ENCODE measurements at places on chromosomes 1 and 21.

DNA sequence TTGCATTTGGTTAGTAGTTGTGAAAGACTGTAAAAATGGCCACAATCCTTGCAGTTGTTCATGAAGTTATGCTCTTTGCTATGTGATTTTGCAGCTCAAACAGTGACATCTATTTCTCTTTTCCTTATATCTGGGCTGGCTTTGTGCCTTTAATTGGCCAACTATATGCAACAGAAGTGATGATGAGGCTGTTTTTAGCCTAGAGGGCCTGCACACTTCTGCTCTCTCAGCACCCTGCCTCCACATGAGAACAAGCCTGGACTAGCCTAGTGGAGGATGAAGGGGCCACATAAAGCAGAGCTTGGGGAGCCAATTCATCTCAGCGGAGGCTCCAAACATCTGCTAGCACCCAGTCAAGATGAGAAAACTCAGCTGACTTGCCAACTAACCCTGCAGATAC, 339.8 kb downstream of the OMA1 start:
- no peak for DNase-seq

GRCh38 chr1:212478467-212479025, 45.8 kb downstream of the NENF start:
- DNase-seq, result no peak

DNA sequence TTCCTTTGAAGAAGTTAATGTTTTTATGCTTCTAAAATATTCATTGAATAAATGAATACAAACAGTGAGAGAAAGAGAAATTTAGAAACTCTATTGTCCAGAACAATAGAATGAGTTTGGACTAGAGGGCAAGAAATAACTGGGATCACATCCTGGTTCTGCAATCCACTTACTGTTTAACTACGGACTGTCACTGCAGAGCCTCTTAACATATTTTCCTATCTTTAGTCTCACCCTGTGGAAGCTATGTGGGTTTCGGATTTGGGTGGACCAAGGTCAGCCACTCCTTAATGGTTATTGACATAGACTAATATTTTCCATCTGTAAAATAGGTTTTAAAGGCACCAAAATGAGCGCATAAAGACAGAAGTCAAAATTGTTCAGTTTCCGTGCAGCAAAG, 116.6 kb downstream of the UBE2U start:
- DNase-seq, result no peak

GRCh38 chr1:167964646-167965045, 27.8 kb upstream of the MPC2 start:
- DNase-seq, result no peak

DNA sequence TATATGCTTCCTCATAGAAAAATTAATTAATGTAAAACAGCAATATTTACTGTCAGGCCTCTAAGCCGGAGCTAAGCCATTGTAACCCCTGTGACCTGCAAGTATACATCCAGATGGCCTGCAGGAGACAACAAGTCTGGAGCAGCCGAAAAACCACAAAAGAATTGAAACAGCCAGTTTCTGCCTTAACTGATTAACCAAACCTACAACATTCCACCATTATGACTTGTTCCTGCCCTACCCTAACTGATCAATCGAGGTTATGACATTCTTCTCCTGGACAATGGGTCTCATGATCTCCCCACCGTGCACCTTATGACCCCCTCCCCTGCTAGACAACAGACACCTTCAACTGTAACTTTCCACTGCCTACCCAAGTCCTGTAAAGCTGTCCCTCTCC, 205.8 kb upstream of the DUSP10 start:
- no peak for DNase-seq

GRCh38 chr1:202076050-202076511, 46.6 kb upstream of the GPR37L1 start:
- no peak for DNase-seq

- DNase-seq, result no peak
Measured at GRCh38 chr1:61253059-61253735, 170.8 kb downstream of the NFIA start.

- DNase-seq, result no peak
Measured at GRCh38 chr21:37877888-37878684, 38.2 kb downstream of the KCNJ6 start.

DNA sequence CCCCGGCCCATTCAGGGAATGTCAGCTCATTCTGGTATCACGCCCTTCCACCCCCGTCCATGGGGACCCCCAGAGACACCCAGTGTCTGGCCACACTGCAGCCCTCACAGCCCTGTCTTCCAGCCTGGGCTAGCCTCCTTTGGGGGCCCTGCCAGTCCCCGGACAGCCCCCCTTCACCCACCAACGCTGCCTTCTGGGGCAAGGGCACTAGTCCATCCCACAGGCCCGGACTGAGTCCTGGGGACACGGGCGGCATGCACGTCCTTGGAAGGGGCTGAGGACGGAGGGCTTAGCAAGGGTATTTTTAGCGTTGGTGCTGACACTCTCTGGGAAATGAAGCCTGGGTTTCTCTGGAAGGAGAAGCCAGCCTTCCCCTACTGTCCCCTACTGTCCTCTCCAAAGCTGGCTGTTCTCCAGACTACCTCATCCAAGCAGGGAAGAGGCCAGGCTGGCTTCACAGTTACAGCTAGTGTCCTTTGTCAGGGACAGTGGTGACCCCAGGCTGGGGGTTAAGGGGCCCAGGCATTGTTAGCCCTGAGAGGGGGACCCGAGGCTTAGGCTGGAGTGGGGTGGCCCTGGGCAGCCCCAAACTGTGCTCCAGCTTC, 39.5 kb downstream of the COQ8A start:
- DNase-seq, result no peak

DNA sequence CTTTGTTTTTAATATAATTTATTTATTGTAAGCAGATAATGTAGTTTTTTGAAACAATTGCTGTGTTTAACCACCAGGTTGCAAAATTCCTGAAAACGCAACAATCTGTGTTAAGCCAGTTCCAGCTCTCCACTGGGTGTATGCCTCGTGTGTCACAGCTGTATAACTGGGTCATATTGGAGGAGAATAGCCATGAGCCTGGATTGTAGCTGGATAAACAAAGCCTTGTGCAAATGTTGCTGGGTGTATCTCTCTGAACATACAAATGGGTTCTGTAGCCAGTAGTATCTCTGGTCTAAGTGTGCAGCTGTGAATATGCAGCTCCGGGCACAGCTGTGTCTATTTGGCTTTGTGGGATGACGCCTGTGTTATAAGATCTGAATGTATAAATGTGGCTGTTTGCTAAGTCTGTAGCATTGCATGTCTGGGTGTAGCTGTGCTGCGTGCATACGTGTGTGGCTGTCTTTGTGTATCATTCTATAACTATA, 2.8 kb downstream of the TCEA3 start:
- DNase-seq, result no peak

DNA sequence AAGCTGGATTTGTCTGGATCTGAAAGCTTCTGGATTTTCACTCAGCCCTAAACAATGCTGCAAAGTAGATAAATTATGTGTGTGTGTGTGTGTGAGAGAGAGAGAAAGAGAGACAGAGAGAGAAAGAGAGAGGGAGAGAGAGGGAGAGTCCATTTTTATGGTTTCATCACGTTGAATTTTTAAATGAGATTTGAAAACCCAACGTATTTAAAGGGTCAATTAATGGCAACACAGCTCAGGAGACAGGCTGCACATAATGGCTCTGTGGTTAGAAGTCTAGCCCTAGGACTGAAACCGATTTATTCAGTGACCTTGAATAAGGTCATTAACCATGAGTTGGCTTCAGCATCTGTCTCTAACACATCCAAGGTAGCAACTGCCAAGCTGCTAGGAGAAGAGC, 35.3 kb upstream of the FMN2 start:
- no peak for DNase-seq

DNA sequence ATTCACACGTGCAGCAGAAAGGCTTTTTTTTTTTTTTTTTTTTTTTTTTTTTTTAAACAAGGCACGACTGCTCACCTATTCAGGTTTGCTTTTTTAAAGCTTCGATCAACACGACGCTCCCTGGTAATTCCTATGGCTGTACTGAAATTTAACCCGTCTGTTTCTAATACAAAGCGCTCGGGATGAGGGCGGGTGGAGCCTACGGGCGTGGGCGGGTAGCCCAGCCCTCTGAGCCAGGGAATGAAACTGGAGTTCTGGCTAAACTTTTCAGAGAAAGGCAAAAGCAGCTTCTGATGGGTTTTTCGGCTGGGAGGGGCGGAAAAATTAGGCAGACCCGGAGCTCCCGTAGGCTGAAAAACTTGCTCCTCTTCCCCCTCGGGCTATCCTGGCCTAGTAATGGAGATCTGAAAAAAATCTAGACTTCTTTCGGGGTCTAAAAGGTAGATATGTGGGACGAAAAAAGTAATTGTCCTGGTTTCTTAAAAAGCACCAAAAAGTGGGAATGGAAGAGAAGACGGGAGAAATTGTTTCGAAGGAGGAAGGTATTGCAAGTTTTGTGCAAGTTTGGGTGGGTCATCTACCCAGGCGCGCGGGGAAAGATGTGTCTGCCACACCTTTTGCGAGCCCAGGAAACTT, 7.4 kb downstream of the NR5A2 start:
- DNase-seq, result no peak

DNA sequence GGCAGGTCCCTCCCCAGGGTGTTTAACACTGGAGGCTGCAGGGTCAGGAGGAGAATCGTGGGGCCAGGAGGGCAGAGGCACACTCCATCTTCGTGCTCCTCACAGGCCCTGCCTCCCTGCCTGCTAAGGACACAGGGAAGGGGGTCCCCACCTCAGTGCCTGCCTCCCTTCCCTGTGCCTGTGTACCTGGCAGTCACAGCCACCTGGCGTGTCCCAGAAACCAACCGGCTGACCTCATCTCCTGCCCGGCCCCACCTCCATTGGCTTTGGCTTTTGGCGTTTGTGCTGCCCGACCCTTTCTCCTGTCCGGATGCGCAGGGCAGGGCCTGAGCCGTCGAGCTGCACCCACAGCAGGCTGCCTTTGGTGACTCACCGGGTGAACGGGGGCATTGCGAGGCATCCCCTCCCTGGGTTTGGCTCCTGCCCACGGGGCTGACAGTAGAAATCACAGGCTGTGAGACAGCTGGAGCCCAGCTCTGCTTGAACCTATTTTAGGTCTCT, 623 bp upstream of the BGLAP start:
- DNase-seq, result no peak

GRCh38 chr1:44999232-44999631, 11.9 kb downstream of the HECTD3 start:
- no peak for DNase-seq

GRCh38 chr1:58919226-58919958, 135.5 kb upstream of the JUN start:
- DNase-seq, result no peak

GRCh38 chr1:204711103-204711946, 25.8 kb upstream of the LRRN2 start:
- DNase-seq, result no peak

GRCh38 chr1:48338257-48338656, 115.7 kb downstream of the SLC5A9 start:
- DNase-seq, result no peak

DNA sequence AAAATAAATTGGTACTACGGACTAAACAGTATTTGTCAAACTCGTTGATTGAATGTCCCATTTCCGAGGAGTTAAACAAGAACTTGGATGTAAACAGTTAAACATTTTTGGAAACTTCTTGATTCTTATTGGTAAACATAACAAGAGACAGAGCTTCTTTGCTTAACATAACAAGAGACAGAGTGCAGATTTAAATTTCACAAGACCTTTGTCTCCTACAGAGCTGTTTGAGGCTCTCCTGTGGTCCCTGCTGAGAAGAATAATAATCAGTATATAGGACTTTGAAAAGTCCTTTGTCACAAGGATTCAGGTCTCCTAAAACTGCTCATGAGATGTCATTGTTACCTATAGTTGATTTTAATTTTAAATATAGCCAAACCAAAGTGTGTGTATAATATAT, 170.6 kb upstream of the C21orf91 start:
- no peak for DNase-seq

DNA sequence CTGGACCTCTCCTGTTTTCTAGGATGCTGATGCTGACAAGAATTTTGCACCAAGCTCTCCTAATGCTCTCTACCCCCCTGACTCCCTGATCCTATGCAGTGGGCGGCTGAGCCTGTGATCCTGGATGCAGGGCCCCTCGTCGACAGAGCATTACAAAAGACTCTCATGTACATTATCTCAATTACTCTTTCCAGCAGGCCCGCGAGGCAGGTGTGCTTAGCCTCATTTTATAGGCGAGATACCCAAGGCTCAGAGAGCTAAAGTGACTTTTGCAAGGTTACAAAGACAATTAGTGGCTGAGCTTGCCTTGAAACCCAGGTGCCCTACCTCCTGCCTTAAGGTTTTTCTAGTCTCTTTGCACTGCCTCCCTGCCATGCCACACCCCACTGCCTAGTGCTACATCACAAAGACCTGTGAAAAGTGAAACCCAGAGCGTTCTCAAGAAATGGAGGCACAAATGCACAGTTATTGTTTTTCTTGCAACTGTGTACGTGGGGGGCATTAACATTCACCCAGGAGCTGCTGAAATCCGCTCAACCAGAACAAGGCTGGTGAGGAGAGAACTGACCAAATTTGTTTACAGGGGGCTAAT, 10.0 kb upstream of the C8A start:
- DNase-seq, result no peak

GRCh38 chr21:46092811-46093667, 4.9 kb upstream of the COL6A2 start:
- no peak for DNase-seq

DNA sequence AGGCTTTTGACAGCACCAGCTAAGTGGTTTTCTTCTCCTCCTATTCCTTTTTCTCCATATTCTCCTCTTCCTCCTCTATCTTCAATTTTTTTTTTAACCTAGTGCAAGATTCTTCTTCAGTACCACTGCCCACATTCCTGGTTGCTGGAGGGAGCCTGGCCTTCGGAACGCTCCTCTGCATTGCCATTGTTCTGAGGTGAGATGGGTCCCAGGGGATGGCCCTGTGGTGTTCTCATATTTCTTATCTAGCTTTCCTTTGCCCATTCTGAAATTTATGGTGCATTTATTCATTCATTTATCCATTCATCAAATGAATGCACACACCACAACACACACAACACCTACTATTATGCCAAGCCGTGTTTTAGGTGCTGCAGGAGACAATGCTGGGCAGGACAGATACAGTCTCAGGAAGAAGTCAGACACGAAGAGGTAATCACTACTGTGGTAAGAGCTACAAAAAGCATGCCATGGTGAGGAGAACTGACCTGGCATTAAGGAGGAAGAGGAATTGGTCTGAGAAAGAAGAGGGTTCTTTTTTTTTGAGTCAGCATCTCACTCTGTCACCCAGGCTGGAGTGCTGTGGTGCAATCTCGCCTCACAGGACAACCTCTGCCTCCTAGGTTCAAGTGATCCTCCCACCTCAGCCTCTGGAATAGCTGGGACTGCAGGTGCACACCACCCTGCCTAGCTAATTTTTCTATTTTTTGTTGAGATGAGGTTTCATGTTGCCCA, 47.5 kb upstream of the TDRD10 start:
- DNase-seq, result no peak

- DNase-seq, result no peak
Measured at GRCh38 chr1:201383647-201384405, 6.3 kb upstream of the TNNT2 start.

GRCh38 chr1:202577381-202577780, 132.9 kb downstream of the SYT2 start:
- DNase-seq, result no peak

- no peak for DNase-seq
Measured at GRCh38 chr1:245054507-245055270, 100.1 kb upstream of the KIF26B start.
